ENCODE measurements at places on chromosomes 11 and 22. TPM values are rescaled to one million over a fixed set of nuclear protein-coding genes. Genes with fewer than 3 reads are reported as not detected.

- H3K27ac ChIP-seq: no peak overlapping the region
- H3K36me3 ChIP-seq: no peaks in the 10 kb centered on the region
- peak overlapping the region; percentile 69 for H3K4me3 ChIP-seq
- H3K4me1 ChIP-seq: peaks cover 10% of the 10 kb centered on the region
These were observed 397 bp upstream of the CD44 start for GRCh38 chr11:35138606-35138942.

GRCh38 chr11:88431675-88432341 lies 94.3 kb upstream of the CTSC start:
- no peak overlapping the region for H3K27ac ChIP-seq
- no peak overlapping the region for H3K4me3 ChIP-seq
- peaks cover 7% of the 10 kb centered on the region for H3K4me1 ChIP-seq

DNA sequence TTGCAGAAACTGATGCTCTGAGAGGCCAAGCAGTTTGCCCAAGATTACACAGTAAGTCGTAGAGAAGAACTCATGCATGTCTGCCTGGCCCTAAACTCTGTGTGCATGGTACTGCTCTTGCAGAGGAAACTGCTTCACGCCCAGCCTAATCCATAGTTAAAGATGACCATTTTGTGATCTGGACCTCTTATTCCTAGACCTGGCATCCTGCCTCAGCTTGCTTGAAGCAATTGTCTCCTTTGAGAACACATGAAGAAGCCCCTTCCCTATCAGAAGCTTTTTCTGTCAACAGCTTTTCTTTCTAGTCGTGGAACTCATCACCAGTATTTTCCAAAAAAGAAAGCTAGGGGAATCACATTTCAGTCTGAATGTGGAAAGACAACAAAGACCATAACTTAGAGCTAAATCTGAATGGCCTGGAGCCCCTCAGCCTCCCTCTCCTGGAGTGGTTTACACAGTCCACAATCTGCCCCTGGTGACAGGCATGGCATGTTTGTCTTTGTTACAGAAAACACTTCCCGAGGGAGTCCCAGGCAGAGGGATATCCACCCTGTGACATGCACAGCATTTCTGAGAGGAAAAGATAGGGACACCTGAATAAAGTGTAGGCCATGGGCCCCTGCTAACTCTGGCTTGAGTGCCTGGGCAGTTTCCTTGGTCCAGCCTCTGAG lies 2.9 kb upstream of the FZD4 start:
- peaks cover 3% of the 10 kb centered on the region for H3K27me3 ChIP-seq
- peaks cover 4% of the 10 kb centered on the region for H3K36me3 ChIP-seq
- no peak for DNase-seq
- peaks cover 33% of the 10 kb centered on the region for H3K4me1 ChIP-seq

DNA sequence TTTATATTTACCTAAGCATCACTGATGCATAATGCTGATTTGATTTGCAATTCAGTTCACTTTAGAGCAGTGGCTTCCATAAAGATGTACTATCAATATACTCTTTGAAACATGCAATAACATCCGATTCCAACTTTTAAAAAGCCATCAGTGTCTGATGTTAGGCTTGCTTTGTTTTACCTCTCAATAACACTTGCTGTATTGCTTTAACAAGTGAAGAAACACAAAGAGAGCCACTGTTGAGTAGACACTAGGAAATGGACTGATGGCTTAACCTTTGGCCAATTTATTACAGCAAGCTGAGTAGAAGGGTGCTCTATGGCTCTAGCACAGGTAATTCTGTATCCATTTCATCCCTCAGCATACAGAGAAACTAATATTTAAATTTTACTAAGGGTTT lies 122.1 kb downstream of the FCHSD2 start:
- no peak overlapping the region for H3K4me3 ChIP-seq
- no peaks in the 10 kb centered on the region for H3K27me3 ChIP-seq
- H3K4me1 ChIP-seq: no peaks in the 10 kb centered on the region

DNA sequence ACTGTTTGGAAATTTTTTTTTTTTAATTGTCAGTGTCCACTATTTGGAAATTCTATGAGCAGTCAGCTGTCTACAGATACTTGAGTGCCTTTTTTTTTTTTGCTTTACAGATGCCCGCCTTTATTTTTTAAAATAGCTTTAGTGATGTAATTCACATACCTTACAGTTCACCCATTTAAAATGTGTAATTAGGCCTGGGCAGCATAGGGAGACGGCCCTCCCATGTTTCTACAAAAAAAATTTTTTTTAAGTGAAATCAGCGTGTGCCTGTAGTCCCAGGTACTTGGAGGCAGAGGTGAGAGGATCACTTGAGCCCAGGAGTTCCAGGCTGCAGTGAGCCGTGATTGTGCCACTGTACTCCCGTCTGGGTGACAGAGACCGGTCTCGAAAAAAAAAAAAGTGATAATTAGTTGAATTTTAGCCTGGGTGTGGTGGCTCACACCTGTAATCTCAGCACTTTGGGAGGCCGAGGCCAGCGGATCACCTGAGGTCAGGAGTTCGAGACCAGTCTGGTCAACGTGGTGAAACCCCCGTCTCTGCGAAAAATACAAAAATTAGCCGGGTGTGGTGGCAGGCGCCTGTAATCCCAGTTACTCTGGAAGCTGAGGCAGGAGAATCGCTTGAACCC lies 1.5 kb downstream of the ZNF143 start:
- peak overlapping the region; percentile 96 for H3K27ac ChIP-seq
- DNase-seq: no peak
- H3K36me3 ChIP-seq: peaks cover 7% of the 10 kb centered on the region
- H3K4me3 ChIP-seq: peak overlapping the region; percentile 94

- no peak overlapping the region for H3K27ac ChIP-seq
- no peak for DNase-seq
- no peaks in the 10 kb centered on the region for H3K27me3 ChIP-seq
- no peak overlapping the region for H3K4me3 ChIP-seq
- no peaks in the 10 kb centered on the region for H3K36me3 ChIP-seq
These were observed 19.6 kb upstream of the CCDC134 start for GRCh38 chr22:41780746-41781505.

- H3K4me1 ChIP-seq: peaks cover 29% of the 10 kb centered on the region
- H3K4me3 ChIP-seq: no peak overlapping the region
These were observed 408.9 kb upstream of the CCDC90B start for GRCh38 chr11:83695046-83695445.

- no peak overlapping the region for H3K4me3 ChIP-seq
- no peaks in the 10 kb centered on the region for H3K4me1 ChIP-seq
- no peak for DNase-seq
- H3K27ac ChIP-seq: no peak overlapping the region
These were observed 1.5 kb downstream of the GPR152 start for GRCh38 chr11:67450796-67451657.

GRCh38 chr11:70713988-70714665 lies 315.8 kb downstream of the CTTN start:
- no peak overlapping the region for H3K27ac ChIP-seq
- H3K36me3 ChIP-seq: no peaks in the 10 kb centered on the region
- peaks cover 23% of the 10 kb centered on the region for H3K4me1 ChIP-seq
- DNase-seq: no peak
- H3K27me3 ChIP-seq: peaks cover 7% of the 10 kb centered on the region

- peaks cover 5% of the 10 kb centered on the region for H3K4me1 ChIP-seq
- peaks cover 11% of the 10 kb centered on the region for H3K27me3 ChIP-seq
- no peak overlapping the region for H3K27ac ChIP-seq
- DNase-seq: no peak
- H3K36me3 ChIP-seq: no peaks in the 10 kb centered on the region
- H3K4me3 ChIP-seq: no peak overlapping the region
These were observed 29.3 kb upstream of the SYT8 start for GRCh38 chr11:1805525-1805924.

ESRRA gene
- 26.6 TPM for total RNA-seq

LRRC10B gene
- 0.16 TPM for total RNA-seq

MPEG1 gene
- total RNA-seq: not detected

LMNTD2 gene
- total RNA-seq: 16.5 TPM
